ENCODE measurements at places on chromosomes 7 and 10. TPM values are rescaled to one million over a fixed set of nuclear protein-coding genes. Genes with fewer than 3 reads are reported as not detected.

Gene MNX1
- not detected for total RNA-seq

Gene CUZD1
- 0.58 TPM for total RNA-seq

Gene SPDYE2B
- total RNA-seq, result not detected

Gene CYP2E1
- total RNA-seq, result 0.44 TPM

Gene CPED1
- 122 TPM for total RNA-seq

Gene TSPAN33
- 0.15 TPM for total RNA-seq

Gene PTPN20
- 0.33 TPM for total RNA-seq

Gene TMEM229A
- total RNA-seq, result not detected

Gene NPSR1
- not detected for total RNA-seq

Gene TUBAL3
- not detected for total RNA-seq

Gene DNAJC12
- total RNA-seq, result 2.0 TPM

Gene PCDH15
- under 0.01 TPM for total RNA-seq

Gene HOXA1
- total RNA-seq, result 1.2 TPM

Gene MEIG1
- not detected for total RNA-seq

Gene SVOPL
- total RNA-seq, result not detected

Gene ELFN1
- 7.6 TPM for total RNA-seq

Gene STAM
- 28.4 TPM for total RNA-seq

Gene SPDYE5
- not detected for total RNA-seq

Gene GIMAP2
- 0.58 TPM for total RNA-seq

Gene PPP1R9A
- total RNA-seq, result 1.7 TPM

Gene RBP4
- total RNA-seq, result 0.44 TPM

Gene PTF1A
- not detected for total RNA-seq

Gene CRYGN
- 0.58 TPM for total RNA-seq

Gene ZPBP
- total RNA-seq, result not detected

Gene CALCR
- not detected for total RNA-seq

Gene NOM1
- total RNA-seq, result 11.6 TPM

Gene FXYD4
- not detected for total RNA-seq

Gene TAS2R4
- total RNA-seq, result 1.7 TPM

Gene GRM3
- not detected for total RNA-seq

Gene AKR1C1
- total RNA-seq, result 528 TPM

Gene HACD1
- total RNA-seq, result 18.2 TPM

Gene BLNK
- not detected for total RNA-seq

Gene ADAM8
- total RNA-seq, result 1.2 TPM

Gene PRKAR2B
- 5.8 TPM for total RNA-seq

Gene TRPV5
- not detected for total RNA-seq

Gene ACBD7
- 0.99 TPM for total RNA-seq

Gene NEURL1
- under 0.01 TPM for total RNA-seq
